ENCODE measurements at places on chromosomes 7 and 10. TPM values are rescaled to one million over a fixed set of nuclear protein-coding genes. Genes with fewer than 3 reads are reported as not detected.

- DNase-seq: no peak
These were observed 39.4 kb downstream of the COL28A1 start for GRCh38 chr7:7496311-7496710.

CYP2C19 gene
- not detected for total RNA-seq

ZNF467 gene
- 12.0 TPM for total RNA-seq

- no peak for DNase-seq
These were observed 53.1 kb upstream of the AQP1 start for GRCh38 chr7:30858576-30858975.

SPDYE6 gene
- total RNA-seq: not detected

GRM8 gene
- total RNA-seq: not detected

DNA sequence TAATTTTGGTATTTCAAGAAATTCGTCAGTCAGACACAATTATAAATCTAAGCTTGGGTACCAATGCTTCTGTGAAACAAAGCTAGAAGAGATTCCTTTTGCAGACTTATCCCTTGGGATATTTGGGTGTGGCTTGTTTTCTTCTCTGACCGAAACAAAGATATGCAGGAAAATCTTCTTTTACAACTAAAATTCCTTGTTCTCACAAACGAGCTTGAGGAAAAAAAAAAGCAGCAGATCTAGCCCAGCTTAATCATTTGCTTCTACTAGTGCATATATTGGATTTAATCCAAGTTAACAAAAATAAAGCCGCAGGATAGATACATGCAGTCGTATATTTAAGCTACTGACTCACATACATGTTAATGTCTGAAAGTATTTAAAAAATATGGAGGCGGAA is 104.2 kb downstream of the PRTFDC1 start:
- DNase-seq: no peak

DNA sequence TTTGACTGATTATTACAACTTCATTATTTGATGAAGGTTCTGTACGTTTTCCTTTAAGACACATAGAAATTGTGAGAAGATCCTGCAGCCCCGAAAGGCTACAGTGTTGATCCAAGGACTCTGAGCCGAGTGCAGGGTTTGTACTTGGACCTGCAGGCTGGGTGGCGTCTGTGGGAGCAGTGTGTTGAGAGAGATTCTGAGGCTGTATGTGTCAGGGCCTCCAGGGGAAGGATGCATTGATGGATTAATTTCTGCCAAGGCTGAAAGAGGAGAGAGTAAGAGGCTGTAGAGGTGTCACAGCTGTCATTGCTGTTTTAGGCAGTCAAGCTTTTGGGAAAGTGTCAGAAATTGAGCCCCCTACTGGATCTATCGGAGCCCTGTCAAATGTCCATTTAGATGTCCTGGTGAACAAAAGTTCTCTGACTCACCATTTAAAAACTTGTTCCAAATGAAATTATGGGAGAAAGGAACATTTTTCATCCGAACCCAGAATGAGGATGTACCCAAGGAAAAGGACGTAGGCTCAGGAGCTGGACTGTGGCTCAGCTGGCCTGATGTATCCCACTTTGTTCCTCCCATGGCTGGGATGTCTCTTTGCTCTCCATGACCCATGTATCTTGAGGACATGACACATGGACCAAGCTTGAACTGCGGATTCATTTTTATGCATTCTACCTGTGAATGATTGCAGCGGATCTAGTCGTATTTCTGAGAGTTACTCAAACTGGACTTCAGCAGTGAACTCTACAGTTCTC is 102.2 kb downstream of the TCF7L2 start:
- DNase-seq: no peak

DNA sequence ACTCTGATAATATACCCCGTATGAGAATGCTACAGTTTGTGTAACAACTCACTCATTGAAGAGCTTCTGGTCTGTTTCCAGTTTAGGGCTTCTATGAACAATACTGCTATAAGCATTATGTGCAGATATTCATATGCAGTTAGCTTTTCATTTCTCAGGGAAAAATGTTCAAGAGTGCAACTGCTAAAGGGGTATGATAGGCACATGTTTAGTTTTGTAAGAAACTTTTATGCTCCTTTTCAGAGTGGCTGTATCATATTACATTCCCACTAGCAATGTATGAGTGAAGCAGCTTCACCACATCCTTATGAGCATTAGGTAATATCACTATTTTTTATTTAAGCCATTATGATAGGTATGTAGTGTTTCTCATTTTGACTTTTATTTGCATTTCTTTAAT is 182.6 kb upstream of the CXCL12 start:
- DNase-seq: no peak

GRCh38 chr7:111685349-111685748 is 123.1 kb upstream of the IMMP2L start:
- DNase-seq: no peak

DNA sequence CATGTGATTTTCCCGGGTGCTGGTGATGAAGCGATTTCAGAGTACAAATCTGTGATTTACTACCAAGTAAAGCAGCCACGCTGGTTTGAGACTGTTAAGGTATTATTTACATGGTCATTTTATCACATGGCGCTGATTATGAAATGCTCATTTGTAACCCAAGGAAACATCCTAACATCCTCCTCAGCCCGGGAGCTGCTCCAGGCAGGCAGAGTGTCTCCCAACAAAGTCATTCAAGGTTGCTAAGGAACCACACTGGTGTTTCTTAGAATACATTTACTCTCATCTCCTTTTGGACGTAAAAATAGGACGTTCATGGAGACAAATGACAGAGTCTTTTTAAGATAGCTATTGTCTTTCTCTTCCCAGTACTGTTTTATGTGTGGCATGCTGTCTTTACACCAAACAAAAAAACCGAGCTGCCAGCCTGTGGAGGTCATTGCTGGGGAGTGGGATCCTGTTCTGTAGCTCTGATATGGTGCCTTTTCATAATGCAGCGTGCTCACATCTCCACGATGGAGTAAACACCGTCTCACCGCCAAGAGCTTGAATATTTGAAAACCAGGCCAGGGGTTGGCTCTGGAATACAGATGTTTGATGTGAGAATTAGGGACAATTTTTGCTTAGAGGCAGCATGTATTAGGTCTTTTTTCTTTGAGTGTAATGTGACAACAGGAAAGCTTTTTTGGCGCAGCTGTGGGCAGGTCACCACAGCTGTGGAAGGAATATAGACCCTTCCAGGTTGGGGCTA is 119.6 kb downstream of the DOCK1 start:
- no peak for DNase-seq

DNA sequence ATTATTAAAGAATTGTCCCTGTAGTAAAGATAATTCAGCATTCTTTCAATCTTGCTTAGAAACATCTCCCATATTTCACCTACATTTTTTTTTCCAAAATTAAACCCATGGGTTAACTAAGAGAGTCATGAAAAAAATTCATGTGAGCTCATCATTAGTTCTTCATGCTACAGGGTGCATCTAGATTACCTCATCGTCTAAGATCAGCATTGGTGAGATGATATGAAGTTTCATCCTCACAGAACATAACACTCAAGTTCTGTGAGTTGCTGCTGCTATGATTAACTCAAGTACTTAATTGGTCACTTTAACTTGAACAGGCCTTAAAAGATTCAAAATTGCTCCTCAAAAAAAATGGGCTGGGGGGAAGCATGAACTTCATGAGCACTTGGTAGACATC is 50.0 kb downstream of the RAB11FIP2 start:
- DNase-seq: no peak

DNA sequence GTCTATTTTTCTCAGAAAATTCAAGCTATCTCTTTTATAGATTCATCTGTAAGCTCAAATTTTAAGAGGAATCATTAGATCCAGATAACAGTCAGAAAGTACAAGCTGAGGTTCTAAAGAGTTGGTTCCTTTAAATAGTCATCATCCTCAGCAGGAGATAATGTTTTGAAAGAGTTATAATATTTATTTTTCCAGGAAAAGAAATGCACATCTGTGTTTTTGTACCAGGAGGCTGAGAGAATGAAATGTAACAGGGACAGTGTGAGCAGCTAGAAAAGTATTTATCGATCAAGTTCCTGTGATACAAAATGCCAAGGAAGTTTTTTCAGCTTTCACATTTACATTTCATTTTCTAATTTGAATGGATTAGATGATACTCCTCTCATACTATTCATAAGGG is 120.2 kb upstream of the LRRTM3 start:
- DNase-seq: no peak

DNA sequence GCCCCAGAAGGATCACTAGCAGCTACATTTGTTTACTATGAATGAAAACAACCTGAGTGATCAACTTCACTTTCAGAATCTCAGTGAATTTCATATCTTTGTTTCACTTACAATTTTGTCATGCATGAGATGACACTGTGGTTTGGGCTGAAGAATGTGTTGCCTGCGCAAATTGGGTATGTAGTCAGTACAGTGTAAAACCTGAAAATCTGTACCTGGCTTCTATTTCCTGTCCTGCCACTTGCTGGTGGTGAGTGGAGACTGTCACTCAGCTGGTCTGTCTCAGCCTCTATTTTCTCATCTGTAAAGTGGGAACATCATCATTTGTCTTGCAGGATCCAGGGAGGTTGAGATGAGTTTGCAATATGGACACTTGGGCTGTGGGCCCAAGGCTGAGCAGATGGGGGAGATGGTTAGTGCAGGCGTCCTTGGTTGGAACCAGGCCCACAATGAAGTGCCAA is 118.0 kb downstream of the WDFY4 start:
- no peak for DNase-seq

All from posterior vena cava (tissue), 2 donors.